ENCODE measurements at places on chromosomes 16 and 17. TPM values are rescaled to one million over a fixed set of nuclear protein-coding genes. Genes with fewer than 3 reads are reported as not detected.

Gene PLXDC1
- 7.2 TPM for total RNA-seq

DNA sequence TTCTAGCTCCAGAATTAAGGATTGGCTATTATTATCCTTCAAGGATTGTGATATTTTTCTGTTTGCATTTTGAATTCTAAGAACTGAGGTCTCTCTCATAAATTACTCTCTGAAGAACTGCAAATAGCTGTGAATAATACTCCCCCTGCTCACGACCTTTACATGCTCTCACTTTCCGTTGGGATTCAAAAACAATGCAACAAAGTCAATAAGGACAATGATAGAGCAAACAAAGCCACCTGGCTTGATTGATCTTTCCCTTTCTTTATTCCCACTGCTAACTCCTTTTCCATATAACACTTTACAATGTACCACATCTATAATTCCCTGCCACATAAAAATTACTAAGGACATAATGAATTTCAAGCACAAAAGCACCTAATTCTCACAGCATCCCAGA, 523.0 kb upstream of the CA10 start:
- no peaks in the 10 kb centered on the region for H3K27me3 ChIP-seq
- H3K4me1 ChIP-seq, result no peaks in the 10 kb centered on the region
- no peaks in the 10 kb centered on the region for H3K36me3 ChIP-seq
- no peak for DNase-seq
- H3K4me3 ChIP-seq, result no peak overlapping the region

- H3K27me3 ChIP-seq, result peaks cover 13% of the 10 kb centered on the region
- H3K27ac ChIP-seq, result no peak overlapping the region
- H3K36me3 ChIP-seq, result no peaks in the 10 kb centered on the region
- DNase-seq, result no peak
- no peak overlapping the region for H3K4me3 ChIP-seq
Measured at GRCh38 chr16:69393898-69394849, 8.4 kb upstream of the TERF2 start.

DNA sequence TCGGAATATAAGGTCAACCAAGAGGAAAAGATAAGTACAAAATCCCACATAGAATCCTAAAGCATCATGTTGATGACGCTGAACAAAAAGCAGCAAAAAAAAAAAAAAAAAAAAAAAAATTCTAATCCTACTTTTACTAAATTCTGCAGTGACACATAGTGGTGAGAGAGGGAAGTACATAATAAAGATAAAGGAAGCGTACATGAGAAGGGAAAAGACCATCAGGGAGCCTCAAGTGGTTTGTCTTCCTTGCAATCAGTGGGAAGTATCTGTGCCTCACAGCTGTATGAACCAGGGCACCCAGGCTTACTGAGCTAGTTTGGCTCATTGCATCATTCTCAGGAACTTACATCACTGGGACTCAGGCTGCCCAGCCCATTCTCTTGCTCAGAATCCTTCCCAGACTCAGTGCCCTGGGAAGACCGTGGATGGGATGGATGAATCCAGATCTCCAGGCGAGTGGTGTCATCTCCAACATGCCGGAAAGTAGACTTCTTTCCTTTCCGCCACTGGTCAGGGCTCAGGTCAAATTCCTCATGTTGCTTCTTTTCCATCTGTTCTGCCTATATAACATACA, 21.2 kb downstream of the SMG6 start:
- H3K36me3 ChIP-seq, result peaks cover 62% of the 10 kb centered on the region
- peak overlapping the region; percentile 56 for H3K27ac ChIP-seq
- no peaks in the 10 kb centered on the region for H3K27me3 ChIP-seq
- H3K4me1 ChIP-seq, result peaks cover 48% of the 10 kb centered on the region

DNA sequence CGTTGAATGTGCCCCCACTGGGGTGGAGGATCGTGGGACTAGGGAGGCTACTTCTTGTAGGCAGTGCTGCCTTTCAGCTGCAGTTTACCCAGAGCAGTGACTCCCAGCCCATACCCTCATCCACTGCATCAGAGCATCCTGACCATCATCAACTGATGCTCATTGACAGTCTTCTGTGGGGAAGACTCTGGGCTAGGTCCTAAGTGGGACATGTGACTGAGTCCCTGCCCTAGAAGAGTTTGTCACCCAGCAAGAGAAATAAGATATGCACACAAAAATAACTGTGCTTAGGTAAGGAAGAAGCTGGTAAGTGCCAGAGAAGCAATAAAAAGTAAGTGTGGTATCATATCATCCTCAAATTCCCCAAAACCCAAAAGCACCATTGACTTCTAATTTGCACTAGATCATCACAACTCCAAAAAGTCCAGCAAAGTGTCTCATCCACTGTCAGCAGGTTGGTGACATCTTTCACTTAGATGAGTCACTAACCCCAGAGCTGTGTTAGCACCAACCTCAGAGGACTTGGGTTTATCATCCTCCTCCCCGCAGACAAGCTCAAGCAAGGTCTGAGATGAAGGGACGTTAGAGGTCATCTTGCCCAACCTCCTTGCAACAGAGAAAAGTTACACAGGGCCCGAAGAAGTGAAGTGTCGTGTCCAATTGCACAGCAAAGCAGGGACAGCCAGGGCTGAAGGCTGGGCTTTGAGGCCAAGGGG, 99.0 kb downstream of the CCDC182 start:
- H3K4me3 ChIP-seq, result no peak overlapping the region
- H3K27ac ChIP-seq, result peak overlapping the region; percentile 68
- H3K27me3 ChIP-seq, result no peaks in the 10 kb centered on the region
- H3K36me3 ChIP-seq, result no peaks in the 10 kb centered on the region
- DNase-seq, result peak; percentile 29
